ENCODE measurements at places on chromosomes 11 and 22.

DNA sequence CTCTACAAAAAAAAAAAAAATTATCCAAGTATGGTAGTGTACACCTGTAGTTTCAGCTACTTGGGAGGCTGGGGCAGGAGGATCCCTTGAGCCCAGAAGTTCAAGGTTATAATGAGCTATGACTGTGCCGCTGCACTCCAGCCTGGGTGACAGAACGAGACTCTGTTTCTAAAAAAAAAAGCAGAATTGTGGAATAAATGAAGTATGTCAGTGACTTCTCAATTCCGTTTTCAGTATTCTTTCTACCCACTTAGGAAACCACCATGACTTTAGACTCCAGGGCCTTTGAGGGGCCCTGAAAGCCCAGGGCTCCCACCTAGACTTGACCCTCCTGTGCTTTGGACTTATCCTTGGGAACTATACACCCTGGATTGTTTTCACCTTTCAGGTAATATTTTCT is 6.5 kb upstream of the NUP160 start:
- no peak for DNase-seq

DNA sequence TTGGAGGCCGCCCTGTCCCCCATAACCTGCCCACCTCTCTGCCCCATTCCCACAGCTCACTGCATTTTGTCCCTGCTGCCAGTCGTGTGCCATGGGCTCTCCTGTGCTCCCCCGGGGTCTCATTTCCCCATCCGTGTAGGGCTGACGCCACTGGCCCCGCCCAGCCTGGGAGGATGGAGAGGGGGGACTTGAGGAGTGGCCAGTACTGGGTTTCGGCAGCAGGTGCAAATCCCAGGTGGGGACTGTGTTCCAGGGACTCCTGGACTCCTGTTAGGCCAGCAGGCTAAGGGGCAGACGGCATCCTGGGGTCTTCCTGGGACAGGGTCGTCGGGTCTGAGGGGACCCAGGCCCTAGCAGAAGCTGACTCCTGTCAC is 1.2 kb upstream of the MYO7A start:
- DNase-seq, result no peak

GRCh38 chr22:46732041-46732379 is 6.0 kb downstream of the CERK start:
- DNase-seq, result no peak

DNA sequence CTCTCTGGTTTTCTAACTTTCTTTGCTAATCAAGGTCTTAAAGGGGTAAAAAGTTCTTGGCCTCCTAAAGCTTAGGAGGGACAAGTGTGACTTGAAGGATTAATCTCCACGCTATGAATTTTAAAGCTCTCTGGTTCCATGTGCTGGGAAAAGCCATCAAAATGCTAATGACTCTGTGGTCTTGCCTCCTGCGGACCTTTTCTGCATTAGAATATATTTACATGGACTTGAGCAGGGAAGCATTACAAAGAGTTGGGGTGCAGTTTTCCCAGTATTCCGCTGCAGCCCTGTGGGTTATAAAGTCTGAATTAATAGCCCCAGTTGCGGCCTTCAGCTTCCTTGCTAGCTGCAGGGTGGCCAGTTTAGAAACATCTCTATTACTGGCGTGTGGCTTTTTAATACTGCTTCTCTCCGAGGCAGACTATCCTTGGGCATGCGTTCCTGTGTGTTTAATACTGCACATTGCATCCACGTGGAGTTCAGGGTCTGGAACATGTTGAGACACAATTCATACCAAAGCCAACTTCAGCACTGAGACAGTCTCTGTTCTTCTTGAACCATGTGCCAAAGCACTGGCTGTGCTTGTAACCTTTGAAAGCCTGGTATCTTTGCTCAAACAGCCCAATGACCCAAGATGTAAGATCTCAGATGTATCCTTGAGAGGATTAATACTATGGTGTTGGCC is 27.3 kb downstream of the TSPAN18 start:
- DNase-seq, result no peak

DNA sequence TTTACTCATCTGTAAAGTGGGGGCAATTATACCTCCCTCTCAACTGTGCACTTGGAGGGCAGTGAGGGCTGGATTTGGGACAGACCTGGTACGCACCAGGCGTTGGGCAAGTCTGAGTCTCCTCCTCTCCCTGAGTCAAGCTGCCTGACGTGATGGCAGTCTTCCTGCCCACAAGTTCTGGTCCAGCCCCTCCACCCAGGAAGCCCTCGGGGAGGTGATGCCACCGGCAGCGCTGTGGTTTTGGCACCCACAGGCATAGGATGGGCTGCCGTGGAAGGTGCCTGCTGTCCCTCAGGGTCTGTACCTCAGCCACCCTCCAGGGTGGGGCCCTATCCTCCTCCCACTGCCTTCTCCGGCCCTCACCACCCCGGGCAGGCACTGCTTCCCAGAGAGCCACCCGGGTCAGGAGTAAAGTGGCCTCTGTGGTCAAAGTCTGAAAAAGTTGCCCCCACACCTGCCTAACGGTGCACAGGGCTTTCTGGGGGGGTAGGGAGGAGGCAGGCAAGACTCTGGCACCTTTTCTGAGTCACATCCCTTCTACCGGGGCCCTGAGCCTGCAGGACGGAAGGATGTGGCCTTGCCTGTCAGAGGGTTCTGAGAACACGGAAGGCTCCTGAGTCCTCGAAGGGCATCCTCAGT is 6.5 kb upstream of the APOBEC3H start:
- peak; percentile 68 for DNase-seq

- no peak for DNase-seq
Measured at GRCh38 chr22:47249370-47249928, 487.0 kb downstream of the TBC1D22A start.

- no peak for DNase-seq
Measured at GRCh38 chr11:86370922-86371594, 3.6 kb upstream of the CCDC81 start.

- no peak for DNase-seq
Measured at GRCh38 chr11:44268614-44269080, 41.3 kb downstream of the ALX4 start.

DNA sequence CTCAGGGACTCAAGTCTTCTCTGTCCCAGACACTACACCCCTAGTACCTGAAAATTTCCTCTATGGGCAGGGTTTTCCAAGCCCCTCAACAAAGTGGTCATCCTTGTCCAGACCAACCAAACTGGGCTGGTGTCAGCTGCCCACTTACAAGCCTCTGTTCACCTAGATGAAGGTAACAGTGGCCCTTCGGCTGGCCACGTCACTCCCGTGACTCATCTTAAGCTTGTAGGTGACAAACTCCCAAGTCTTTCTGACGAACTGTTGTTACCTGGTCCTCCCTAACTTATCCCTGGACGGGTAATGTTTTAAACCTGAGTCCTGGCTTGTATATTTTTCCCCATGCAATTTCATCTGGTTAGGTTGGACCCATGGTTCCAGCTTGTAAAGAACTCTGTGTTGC is 4.7 kb downstream of the CXCR5 start:
- no peak for DNase-seq

DNA sequence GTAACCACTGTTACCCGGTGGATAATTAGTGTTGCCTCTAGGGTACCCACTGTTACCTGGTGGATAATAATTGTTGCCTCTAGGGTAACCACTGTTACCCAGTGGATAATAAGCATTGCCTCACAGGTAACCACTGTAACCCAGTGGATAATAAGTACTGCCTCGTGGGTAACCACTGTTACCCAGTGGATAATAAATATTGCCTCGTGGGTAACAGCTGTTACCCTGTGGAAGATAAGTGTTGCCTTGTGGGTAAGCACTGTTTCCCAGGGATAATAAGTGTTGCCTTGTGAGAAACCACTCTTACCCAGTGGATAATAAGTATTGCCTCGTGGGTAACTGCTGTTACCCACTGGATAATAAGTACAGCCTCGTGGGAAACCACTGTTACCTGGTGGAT is 9.3 kb upstream of the NXPE4 start:
- no peak for DNase-seq

DNA sequence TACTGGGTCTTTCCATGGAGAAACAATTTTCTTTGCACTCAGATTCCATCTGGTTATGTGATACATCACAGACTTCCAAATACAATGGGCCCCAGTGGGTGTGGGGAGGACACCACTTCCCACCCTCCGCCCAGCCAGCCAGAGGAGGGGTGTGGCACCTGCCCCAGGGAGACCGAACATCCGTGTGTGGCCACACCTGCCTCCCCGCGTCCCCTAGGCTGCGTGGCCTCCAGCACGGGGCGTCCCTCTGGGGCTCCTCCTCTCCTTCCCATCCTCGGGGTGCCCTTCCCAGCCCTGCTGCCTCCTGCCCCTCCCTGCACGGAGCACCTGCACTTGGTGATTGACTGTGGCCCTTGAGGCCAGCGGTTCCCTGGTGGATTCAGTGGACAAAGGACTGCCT is 49.1 kb downstream of the CERK start:
- DNase-seq, result no peak

DNA sequence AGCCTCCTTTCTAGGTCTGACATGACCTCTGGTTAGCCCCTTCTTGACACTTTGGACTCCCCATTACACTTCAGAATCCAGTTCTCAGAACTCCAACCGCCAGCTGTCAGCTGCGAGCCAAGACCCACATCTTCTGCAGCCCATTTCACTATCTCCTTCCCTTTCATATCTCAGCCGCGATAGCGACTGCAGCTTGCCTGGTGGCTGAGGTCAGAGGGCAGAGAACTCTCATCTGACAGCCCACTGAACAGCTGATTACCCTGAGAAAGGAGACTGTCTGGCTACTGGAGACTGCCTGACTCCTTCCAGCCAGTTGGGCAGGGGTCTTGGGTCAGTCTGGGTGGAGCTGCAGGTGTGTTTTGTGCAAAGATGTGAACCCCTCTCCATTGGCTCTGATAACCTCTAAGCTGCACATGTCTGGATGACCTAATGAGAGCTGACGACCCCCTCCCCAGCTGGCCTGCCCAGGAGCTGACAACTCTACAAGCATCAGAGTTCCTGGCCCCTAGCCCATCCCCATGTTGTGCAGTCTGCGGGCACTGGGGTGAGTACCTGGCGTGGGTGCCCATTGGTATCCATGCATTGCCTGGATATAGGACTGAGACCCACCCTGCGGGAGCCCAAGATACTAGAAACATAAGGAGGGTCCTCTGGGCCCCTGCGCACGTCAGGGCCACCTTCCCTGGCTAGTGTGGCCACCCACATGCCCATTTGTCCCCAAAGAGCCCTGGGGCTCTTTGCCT is 1.1 kb downstream of the CHRM1 start:
- DNase-seq, result no peak

- no peak for DNase-seq
Measured at GRCh38 chr22:19535001-19535400, 10.8 kb upstream of the CLDN5 start.

DNA sequence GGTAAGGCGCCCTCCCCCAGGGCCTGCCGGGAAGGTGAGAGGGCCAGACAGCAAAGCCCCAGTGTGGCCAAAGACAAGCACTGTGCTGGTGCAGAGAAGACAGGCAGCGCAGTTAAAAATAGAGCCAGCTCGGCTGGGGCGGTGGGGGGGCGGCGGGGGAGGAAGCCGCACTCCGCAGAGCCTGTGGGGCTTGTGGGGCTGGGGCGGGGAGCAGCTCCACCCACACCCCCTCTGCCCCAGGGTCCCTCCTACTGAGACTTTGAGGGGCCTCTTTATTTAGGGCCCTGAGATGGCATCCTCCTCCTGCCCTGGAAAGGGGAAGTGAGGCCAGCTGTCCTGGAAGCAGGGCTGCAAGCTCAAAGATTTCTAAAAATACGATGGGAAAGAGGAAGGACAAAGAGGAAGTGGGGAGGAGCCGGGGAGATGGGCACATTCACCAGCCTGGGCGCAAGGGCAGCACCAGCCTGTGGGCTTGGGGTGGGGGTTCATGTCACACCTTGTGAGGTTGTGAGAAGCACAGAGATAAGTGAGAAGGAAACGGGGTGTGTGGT is 2.6 kb downstream of the CYTH4 start:
- no peak for DNase-seq

GRCh38 chr11:69674267-69674885 is 777 bp downstream of the LTO1 start:
- DNase-seq, result no peak

DNA sequence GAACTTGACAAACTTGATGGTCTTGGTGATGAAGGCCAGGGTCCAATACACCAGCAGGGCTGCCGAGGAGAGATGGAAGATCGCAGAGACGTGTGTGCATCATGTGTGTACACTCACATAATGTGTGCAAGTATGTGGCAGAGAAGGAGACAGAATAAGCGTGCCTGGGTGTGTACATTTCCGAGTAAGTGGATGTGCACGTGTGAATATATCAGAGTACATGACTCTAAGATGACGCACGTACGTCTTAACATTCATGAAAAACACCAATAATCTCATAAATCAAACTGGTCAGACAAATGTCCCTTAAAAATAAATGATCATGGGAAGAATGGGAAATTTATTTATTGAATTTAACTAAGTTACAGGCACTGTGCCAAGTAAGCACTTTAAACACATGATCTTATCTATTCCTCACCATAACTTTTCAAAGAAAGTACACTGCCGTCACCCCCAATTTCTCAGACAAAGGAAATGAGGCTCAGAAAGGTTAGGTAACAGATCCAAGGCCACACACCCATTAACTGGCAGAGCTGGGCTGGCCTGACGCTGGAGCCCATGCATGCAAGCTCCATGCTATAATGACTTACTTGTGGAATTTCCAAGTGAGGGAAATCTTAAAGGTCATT is 13.0 kb downstream of the ABCC8 start:
- DNase-seq, result no peak

DNA sequence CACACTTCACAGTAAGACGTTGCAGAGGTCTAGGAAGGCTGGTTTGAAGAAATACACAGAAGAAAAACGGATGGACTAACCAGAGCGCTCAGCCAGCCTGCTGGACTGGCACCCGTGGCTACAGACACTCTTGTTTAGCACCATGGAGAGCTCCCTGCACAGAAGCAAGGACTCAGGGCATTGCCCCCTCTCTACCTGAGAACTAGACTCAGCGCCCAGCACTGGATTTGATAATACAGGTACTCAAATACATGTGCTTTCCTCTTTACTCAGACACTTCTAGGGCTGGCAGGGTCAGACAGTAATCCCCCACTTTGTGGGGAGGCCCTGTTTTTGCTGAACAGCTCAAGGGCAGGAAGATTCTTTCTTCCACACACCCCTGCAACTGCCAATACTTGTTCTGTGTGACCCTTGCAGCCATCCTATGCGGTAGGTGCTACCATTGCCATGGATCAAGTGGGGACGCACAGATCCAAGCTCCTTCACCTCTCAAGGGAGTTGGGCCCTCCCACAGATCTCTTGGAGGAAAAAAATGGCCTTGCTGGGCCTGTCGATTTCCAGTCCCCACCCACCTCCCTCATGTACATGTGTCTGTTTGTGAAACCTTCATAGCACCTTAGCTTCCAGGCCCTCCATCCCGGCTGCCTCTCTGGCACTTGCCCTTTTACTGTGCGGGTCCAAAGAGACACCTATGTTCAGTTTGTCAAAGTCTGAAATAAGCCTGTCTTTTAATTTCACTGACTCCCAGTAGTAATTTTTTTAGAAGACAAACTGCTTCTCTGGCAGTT is 5.1 kb upstream of the P2RX6 start:
- no peak for DNase-seq

GRCh38 chr22:42754658-42755057 is 34.0 kb upstream of the A4GALT start:
- DNase-seq, result no peak

GRCh38 chr22:19042285-19043120 is 79.7 kb downstream of the DGCR2 start:
- DNase-seq, result no peak

- no peak for DNase-seq
Measured at GRCh38 chr22:24699876-24700275, 74.6 kb downstream of the PIWIL3 start.

GRCh38 chr11:133570376-133570775 is 38.1 kb upstream of the OPCML start:
- no peak for DNase-seq

- DNase-seq, result no peak
Measured at GRCh38 chr11:132228746-132229325, 858.4 kb downstream of the NTM start.

Measured in stimulated activated CD8-positive, alpha-beta memory T cell treated with anti-CD3 and anti-CD28 coated beads, Interleukin-4, amount 100 ng/mL, for 1 hour (primary cell).